ENCODE measurements at places on chromosomes 3 and 15. TPM values are rescaled to one million over a fixed set of nuclear protein-coding genes. Genes with fewer than 3 reads are reported as not detected.

CLRN1 gene
- not detected for total RNA-seq

MEX3B gene
- total RNA-seq = 15.6 TPM

CMSS1 gene
- 24.8 TPM for total RNA-seq

ERICH6 gene
- total RNA-seq = not detected

DNA sequence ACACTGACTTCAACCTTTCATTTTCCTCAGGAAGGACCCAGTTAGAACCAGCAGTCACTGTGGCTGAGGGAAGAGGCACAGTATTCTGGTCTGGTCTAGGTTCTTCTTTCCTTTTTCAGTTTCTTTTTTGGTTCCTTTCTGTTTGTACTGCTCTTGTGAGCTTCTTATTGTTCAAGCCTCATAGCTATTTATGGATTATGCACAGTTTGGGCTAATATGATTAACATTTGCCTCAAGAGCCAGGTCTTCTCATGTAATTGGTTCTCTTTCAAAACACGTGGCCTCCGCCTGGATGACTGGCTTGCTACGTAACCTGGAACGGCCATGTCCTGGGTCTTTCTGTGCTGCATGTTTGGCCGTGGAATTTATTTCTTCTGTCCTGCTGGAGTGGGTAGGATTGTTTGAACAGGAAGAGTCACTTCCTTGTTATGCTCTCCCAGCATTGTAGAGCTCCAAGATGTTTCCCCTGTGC is 43.3 kb downstream of the RBMS3 start:
- no peak for DNase-seq

- DNase-seq = no peak
These were observed 172.4 kb downstream of the DCLK3 start for GRCh38 chr3:36591959-36592358.

DNA sequence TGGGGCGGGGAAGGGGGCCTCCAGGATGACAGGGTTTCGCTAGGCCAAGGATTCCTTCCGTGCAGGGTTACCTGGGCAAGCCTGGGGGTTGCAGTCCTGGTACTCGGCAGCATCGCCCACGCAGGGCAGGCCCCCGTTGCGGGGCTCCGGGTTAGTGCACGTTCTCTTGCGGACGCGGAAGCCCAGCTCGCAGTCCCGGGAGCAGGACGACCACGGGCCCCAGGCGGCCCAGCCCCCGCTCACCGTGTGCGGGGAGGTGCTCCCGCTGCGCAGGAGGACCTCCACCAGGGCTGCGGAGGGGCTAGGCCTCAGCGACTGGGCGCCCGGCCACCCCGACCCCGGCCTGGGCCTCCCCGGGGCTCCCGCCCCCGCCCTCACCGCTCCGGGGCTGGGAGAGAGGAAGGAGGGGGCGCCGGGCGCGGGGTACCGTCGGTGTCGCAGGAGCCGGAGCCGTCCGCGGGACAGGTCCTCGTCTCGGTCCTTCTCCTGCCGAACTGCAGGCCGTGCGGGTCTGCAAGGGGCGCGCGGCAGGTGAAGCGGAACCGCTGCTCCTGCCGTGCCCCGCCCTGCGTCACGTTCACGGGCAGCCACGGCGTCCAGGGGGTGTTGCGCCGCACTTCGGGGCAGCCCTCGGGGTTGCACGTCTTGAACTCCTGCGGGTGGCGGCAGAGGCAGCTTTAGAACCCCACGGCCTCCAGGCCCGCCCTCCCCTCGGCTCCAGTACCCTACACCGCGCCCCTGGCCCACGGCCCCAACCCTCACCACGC is 114.6 kb downstream of the SEMA5B start:
- no peak for DNase-seq

DNA sequence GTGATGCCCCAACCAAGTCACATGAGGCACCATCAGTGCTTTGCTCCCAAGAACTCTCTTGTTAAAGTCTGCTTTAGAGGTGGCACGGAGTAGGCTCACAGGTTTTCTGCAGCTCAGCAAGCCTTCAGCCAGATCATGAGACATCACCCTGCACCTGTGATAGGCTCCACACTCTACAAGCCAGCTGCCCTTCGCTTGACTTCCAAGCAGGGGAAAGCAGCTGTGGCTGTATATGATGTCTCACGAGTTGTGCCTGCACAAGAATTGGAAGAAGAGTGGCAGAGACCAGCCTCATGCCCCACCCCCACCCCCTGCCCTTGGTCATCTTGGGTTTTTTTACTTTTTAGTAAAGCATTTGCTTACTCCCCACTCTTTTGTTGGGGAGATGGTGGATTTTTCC is 22.5 kb downstream of the MRPS11 start:
- no peak for DNase-seq

DNA sequence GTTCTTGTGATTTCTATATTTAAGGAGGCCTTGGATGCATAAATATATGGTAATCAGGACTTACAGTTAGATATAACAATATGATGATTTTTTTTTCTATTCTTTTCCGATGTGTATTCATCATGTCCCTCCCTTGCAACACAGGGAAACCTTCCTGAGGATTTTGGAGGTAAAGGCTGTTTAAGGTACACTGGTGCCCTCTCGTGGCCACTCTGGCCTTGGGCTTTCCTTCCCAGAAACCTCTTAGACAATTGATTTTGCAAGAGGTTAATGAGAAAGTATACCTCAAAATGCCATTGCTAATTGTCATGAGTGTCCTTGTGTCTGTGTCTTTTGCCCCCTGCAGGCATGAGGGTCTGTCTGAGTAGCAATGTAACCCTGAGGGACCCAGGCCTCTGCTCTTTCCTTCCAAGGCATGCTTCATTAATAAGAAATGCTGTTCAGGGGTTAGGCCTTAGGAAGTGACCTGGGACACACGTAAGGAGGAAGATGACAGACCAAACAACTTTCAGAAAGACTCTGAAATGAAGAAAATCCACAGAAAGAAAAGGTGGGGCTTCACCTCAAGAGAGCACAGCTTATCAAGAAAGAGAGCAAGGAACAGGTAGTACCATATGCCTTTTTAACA is 70.3 kb upstream of the PPP2R3A start:
- DNase-seq = peak; percentile 38

GRCh38 chr3:122510878-122511535 is 3.7 kb downstream of the KPNA1 start:
- no peak for DNase-seq

GRCh38 chr3:147680837-147681483 is 271.8 kb downstream of the ZIC1 start:
- no peak for DNase-seq

- DNase-seq = no peak
These were observed 827.2 kb downstream of the FHIT start for GRCh38 chr3:60424034-60424433.

Measured in kidney epithelial cell (primary cell).